ENCODE measurements at places on chromosomes 13 and 19.

DNA sequence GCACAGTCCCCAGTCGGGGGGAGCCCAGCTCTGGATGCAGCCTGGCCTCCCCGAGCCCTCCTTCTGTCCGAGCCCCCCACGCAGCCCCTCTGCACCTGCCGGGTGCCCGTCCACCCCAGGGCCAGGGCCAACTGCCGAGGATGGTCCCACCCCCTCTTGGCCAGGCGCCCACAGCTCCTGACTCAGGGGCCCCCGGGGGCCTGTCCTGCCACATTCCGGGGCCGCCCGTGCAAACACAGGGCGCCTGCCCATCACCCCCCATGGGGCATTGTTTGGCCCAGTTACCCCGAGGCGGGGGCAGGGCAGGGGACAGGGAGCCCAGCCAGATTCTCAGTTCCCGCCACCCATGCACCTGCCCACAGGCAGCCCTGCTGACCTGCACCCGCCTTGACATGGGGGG, 5.3 kb upstream of the TCF3 start:
- DNase-seq, result no peak

DNA sequence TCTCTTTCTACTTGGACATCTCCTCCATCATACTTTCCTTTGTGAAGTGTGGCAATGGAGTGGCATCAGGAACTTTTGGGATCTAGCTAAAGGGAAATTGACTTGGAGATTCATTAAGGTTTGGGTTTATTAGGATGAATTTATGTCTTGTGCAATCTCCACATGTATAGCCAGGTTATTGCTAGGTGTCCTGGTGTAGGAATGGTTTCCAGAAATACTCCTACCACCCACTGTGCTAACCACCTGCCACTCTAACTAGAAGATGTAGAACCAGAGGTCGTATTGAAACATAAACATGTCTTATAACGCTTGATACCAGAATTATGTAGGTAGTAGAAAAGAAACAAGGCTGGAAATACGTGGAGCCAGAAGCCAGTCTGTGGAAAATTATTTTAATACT, 38.1 kb upstream of the MED4 start:
- DNase-seq, result no peak

DNA sequence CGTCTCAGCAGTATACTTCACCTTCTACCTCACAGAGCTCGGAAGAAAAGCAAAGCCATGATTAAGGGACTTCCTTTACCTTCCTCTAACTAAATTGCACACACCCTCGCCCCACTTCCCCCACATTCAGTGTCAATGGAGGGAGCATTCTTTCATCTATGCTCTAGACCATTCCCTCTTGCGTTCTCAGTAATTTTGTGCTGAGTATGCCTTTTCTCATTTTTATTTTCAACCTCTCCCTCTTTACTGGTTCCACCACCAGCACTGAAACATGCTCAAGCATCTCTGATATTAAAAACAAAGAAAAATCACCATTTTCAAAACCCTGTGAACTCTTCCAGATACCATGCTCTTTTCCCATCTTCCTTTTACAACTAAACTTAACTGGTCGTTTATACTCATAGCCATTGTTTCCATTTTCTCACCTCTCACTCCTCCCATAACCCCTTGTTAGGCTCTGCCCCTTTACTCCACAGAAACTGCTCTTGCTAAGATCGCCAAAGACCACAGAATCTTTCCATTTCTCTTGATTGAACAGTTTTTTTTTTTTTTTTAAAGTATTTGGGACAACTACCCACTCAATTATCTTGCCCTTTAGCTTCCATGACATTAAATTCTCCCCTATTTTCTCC, 32.4 kb downstream of the SERPINE3 start:
- no peak for DNase-seq

GRCh38 chr19:50379602-50380001, 3.3 kb downstream of the NR1H2 start:
- DNase-seq, result no peak

- no peak for DNase-seq
These were observed 337.0 kb upstream of the SLC10A2 start for GRCh38 chr13:103403148-103403740.
